ENCODE measurements at places on chromosomes 3 and 15. TPM values are rescaled to one million over a fixed set of nuclear protein-coding genes. Genes with fewer than 3 reads are reported as not detected.
A peak's percentile ranks its signal among the peaks of the same experiment; 100 is the strongest.

GRCh38 chr3:18483226-18483625 is 58.1 kb upstream of the SATB1 start:
- no peaks in the 10 kb centered on the region for H3K27me3 ChIP-seq
- no peaks in the 10 kb centered on the region for H3K36me3 ChIP-seq
- no peak overlapping the region for H3K27ac ChIP-seq
- H3K4me3 ChIP-seq: no peak overlapping the region

DNA sequence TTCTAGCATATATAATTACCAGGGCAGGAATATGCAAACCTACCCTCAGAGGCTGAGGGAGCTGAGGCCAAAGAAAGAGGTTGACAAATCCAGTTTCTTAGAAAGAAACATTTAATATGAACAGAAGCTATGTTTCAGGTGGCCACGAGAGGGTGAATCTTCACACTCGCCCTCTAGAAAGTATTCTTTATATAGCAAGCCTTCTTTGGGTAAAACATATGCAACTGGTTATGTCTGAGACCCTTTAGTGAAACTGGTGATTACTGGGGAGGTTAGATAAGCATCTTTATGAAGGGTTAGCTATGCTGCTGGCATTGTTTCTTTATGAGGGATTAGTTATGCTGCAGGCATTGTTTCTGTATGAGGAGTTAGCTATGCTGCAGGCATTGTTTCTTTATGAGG is 50.7 kb upstream of the GOLGA6L2 start:
- H3K27me3 ChIP-seq: no peaks in the 10 kb centered on the region
- no peaks in the 10 kb centered on the region for H3K4me1 ChIP-seq
- no peaks in the 10 kb centered on the region for H3K36me3 ChIP-seq
- H3K27ac ChIP-seq: no peak overlapping the region
- H3K4me3 ChIP-seq: no peak overlapping the region
- no peak for DNase-seq

GRCh38 chr3:111506435-111506834 is 35.6 kb upstream of the CD96 start:
- H3K27me3 ChIP-seq: no peaks in the 10 kb centered on the region
- no peak for DNase-seq
- H3K36me3 ChIP-seq: no peaks in the 10 kb centered on the region
- H3K27ac ChIP-seq: no peak overlapping the region

GRCh38 chr3:195809796-195810454 is 1.8 kb downstream of the MUC4 start:
- H3K27ac ChIP-seq: no peak overlapping the region
- H3K36me3 ChIP-seq: no peaks in the 10 kb centered on the region
- H3K4me1 ChIP-seq: no peaks in the 10 kb centered on the region
- DNase-seq: no peak

DNA sequence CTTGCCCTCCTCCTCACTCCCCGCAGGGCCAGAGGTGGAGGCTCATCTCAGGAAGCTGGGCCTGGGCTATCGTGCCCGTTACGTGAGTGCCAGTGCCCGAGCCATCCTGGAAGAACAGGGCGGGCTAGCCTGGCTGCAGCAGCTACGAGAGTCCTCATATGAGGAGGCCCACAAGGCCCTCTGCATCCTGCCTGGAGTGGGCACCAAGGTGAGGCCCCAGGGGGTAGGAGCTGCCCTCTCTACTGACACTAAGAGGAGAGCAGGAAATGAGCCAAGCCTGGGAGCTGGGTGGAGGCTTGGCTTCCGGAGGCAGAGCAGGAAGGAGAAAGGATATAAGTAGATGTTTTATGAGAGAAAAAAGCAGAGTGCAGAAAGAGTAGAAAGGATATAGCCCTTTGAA is 4.9 kb downstream of the OGG1 start:
- H3K4me3 ChIP-seq: no peak overlapping the region
- no peaks in the 10 kb centered on the region for H3K27me3 ChIP-seq
- no peaks in the 10 kb centered on the region for H3K4me1 ChIP-seq
- no peak for DNase-seq
- peak overlapping the region; percentile 10 for H3K27ac ChIP-seq
- peaks cover 6% of the 10 kb centered on the region for H3K36me3 ChIP-seq

DNA sequence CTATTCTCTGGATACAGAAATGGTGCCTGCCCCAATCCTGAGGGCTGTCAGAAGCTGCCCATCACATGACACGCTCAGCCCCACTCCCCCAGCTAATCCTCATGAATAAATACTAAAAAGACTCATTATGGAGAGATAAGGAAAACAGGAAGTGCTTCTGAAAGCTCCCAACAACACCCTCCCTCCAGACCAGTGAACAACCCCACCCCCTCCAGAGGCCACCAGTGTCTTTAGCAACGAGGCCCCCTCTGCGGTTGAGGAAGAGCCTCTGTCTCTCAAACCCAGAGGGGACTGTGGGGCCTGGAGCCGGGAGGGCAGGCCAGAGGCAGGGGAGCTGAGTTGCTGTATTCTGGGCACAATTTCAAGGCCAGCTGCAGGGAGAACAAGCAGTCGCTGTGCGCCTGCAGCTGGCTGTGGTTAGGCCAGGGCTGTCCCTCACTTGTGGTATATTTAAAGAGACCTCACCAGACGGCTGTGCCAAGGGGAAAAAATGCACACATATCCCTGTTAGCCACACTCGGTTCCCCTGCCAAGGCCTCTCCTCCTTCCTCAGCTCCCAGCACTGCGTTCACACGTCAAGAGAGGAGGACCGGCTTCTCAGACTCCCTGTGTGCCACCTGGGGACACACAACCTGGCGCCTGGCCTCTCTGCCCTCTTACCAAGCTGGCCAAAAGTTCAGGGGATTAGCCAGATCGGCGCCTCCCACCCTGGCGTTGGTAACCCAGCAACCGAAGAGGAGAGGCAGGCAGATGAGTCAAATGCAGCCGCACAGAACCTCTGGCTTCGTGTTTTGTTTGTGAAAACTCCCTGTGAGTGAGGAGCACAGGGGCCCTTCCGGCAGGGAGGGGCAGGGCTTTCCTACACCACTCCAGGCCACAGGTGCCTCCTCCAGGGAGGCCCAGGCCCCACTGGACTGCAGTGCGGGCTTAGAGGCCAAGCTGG is 101.2 kb upstream of the ETV5 start:
- no peak overlapping the region for H3K27ac ChIP-seq
- no peaks in the 10 kb centered on the region for H3K36me3 ChIP-seq
- peaks cover 6% of the 10 kb centered on the region for H3K4me1 ChIP-seq
- H3K27me3 ChIP-seq: no peaks in the 10 kb centered on the region
- no peak overlapping the region for H3K4me3 ChIP-seq

GRCh38 chr3:169563775-169564059 is 99.8 kb downstream of the MECOM start:
- no peak overlapping the region for H3K4me3 ChIP-seq
- no peaks in the 10 kb centered on the region for H3K36me3 ChIP-seq
- H3K27me3 ChIP-seq: no peaks in the 10 kb centered on the region
- peaks cover 2% of the 10 kb centered on the region for H3K4me1 ChIP-seq
- no peak for DNase-seq

SLC27A2 gene
- total RNA-seq: 26.5 TPM

DNA sequence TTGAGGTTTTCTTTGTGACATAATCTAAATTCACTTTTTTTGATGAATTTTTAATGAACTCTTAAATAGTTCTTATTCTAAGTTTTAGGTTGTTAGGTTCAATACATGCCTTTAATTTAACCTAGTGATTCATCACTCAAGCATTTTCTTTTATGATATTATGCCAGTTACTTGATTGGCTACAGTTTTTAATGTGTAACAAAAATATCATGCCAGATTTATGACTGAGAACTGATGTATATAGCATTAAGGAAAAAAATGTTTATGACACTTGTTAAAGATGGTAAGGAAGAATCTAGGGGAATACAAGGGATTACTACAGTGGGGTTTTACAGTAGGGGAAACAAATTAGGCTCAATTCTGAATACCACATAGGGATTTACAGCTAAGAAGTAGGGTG is 103.1 kb downstream of the VGLL3 start:
- no peaks in the 10 kb centered on the region for H3K36me3 ChIP-seq
- H3K4me3 ChIP-seq: no peak overlapping the region
- H3K27me3 ChIP-seq: no peaks in the 10 kb centered on the region
- H3K27ac ChIP-seq: no peak overlapping the region
- DNase-seq: no peak

GRCh38 chr3:193903966-193904365 is 232.0 kb upstream of the HES1 start:
- DNase-seq: peak; percentile 62
- H3K27ac ChIP-seq: no peak overlapping the region
- no peaks in the 10 kb centered on the region for H3K27me3 ChIP-seq
- peaks cover 10% of the 10 kb centered on the region for H3K4me1 ChIP-seq
- H3K36me3 ChIP-seq: no peaks in the 10 kb centered on the region

- H3K27me3 ChIP-seq: no peaks in the 10 kb centered on the region
- no peaks in the 10 kb centered on the region for H3K36me3 ChIP-seq
- H3K4me1 ChIP-seq: no peaks in the 10 kb centered on the region
- H3K27ac ChIP-seq: no peak overlapping the region
Measured at GRCh38 chr3:59316688-59317275, 267.0 kb upstream of the CFAP20DC start.

GRCh38 chr15:101650145-101650544 is 2.0 kb downstream of the TM2D3 start:
- no peak for DNase-seq
- peaks cover 16% of the 10 kb centered on the region for H3K36me3 ChIP-seq
- no peaks in the 10 kb centered on the region for H3K27me3 ChIP-seq

DNA sequence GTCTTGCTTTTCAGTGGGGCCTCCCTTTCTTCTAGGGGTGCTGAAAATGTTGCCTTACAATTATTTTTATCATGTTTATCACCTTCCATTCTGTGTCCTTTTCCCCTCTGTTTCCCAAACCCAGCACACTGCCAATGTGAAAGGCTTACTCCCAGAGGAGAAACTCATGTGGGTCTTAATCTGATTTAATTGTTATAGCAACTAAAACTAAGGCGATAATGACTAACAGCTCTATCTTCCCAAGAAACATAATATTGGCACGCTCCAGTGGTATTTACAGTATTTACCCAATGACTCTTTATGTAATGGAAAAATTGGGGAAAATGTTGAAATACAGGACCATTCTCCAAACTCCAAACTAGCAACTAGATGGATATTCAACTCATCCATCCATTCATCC is 58.4 kb downstream of the MESD start:
- no peak overlapping the region for H3K4me3 ChIP-seq
- H3K36me3 ChIP-seq: no peaks in the 10 kb centered on the region
- H3K4me1 ChIP-seq: no peaks in the 10 kb centered on the region

SLC2A2 gene
- total RNA-seq: 12.6 TPM

GALNT15 gene
- total RNA-seq: 39.9 TPM

GRCh38 chr15:70281811-70282307 is 184.1 kb upstream of the TLE3 start:
- DNase-seq: no peak
- H3K27ac ChIP-seq: no peak overlapping the region
- no peaks in the 10 kb centered on the region for H3K36me3 ChIP-seq
- no peak overlapping the region for H3K4me3 ChIP-seq
- H3K27me3 ChIP-seq: no peaks in the 10 kb centered on the region

DNA sequence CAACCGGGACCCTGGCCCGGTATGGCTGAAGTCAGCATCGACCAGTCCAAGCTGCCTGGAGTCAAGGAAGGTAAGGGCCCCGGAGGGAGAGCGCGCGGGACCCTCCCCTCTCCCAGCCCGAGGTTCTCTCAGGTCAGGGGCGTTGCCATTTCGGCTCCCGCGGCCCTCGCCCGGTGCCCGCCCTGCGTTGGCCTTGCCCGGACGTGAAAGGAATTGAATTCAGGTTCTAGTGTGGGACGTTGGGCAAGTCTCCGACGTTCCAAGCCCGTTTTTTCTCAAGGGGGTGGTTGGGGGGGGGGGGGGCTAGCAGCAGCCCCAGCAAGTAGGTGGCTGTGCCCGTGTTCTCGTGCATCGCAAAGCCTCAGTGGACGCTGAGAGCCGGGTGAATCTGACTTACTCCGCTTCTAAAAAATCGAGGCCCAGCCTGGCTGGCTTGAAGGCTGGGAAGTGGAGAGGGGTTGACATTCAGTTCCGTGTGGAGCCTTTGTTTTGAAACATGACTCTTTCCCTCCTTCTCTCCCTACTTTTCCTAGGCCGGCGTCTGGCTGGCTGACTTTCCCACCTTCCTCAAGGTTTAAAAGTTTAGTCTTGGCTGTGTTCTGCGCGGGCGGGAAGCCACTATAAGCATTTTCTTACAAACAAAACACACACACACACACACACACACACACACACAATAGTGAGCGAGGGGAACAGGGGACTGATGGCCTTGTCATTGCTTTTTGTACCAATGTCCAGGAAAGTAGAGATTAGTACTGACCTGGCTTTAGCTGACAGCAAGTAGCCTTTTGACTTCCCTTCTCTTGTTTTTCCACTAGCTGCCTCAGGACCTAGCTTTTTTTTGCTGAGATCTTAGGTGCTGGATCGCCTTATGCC is at the start of gene UTS2B:
Gene UTS2B (minus strand): TSS at position 873 of the 876 bp plus-strand sequence. CDS start 48,337 bp downstream, outside the sequence.
- H3K36me3 ChIP-seq: no peaks in the 10 kb centered on the region
- DNase-seq: peak; percentile 89
- H3K4me1 ChIP-seq: no peaks in the 10 kb centered on the region
- H3K27me3 ChIP-seq: no peaks in the 10 kb centered on the region

- H3K36me3 ChIP-seq: no peaks in the 10 kb centered on the region
- no peak overlapping the region for H3K4me3 ChIP-seq
- no peaks in the 10 kb centered on the region for H3K27me3 ChIP-seq
- no peaks in the 10 kb centered on the region for H3K4me1 ChIP-seq
- no peak for DNase-seq
Measured at GRCh38 chr3:16378920-16379319, 113.9 kb downstream of the OXNAD1 start.

DNA sequence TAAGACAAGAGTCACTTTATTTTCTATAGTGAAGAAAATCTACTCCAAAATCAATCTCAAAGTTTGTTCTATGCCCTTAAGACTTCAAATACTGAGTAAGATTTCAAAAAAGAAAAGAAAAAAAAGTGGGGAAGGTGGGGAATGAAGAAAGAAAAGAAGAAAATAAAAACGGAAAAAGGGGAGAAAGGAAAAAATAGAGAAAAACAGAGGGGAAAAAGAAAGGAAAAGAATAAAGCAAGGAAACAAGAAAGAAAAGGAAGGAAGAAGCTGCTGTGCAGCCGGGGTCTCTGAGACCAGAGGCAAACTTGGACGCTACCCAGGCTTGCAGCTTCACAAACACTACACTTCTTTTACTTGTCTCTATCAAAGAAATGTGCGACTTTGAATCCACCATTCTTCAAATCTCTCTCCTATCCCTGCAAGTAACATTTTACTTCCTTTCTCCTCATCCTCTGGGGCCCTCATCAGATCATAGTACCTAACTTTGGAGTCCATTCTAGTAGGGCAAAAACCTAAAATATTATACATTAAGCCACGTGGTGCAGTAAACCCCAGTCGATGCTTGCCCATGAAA is 279.8 kb downstream of the FOXP1 start:
- no peaks in the 10 kb centered on the region for H3K27me3 ChIP-seq
- no peaks in the 10 kb centered on the region for H3K4me1 ChIP-seq
- no peak for DNase-seq
- H3K4me3 ChIP-seq: no peak overlapping the region

DTWD1 gene
- total RNA-seq: 29.0 TPM
